ENCODE measurements at places on chromosomes 5 and 9.

GRCh38 chr5:153437251-153437650 lies 53.2 kb upstream of the GRIA1 start:
- DNase-seq, result no peak

DNA sequence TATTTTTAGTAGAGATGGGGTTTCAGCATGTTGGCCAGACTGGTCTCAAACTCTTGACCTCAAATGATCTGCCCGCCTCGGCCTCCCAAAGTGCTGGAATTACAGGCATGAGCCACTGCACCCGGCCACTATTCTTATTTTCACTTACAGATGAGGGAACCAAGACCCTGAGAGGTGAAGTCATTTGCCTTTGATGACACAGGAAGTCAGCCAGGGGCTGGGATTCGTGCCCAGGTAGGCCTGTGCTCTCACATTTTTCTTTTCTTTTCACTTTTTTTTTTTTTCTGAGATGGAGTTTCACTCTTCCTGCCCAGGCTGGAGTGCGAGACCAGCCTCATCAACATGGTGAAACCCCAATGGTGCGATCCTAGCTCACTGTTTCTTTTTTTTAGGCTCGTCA lies 22.2 kb downstream of the ENG start:
- DNase-seq, result no peak

- DNase-seq, result no peak
Measured at GRCh38 chr5:21219966-21220365, 1232.0 kb upstream of the CDH18 start.

- DNase-seq, result no peak
Measured at GRCh38 chr5:116525674-116526073, 48.9 kb downstream of the SEMA6A start.

DNA sequence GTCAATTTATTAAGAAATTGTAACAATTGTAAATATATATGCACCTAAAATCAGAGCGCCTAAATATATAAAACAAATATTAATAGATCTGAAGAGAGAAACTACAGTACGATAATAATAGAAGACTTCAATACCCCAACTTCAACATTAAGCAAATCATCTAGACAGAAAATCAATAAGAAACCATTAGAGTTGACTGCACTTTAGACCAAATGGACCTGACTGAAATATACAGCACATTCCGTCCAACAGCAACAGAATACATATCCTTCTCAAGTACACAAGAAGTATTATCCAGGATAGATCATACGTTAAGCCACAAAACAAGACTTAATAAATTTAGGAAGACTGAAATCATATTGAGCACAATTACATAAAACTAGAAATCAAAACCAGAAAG lies 208.7 kb downstream of the MED10 start:
- no peak for DNase-seq

DNA sequence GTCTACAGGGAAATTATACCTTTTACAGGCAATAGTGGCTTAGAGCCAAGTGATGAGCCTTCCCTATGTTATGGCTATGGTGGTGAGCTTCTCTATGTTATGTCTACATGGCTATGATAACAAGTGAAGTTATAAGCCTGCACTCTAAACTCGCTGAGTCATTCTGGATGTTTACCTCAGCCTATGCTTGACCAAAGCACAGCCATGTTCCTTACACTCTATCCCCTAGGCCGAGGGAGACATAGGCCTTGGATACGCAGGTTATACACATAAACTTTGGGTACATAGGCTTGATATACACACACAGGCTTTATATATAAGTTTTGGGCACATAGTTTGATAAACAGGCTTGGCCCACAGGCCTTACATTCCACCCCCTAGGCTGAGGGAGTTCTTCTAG lies 13.8 kb downstream of the DMAC1 start:
- DNase-seq, result no peak

- no peak for DNase-seq
Measured at GRCh38 chr9:86545090-86545489, 190.9 kb upstream of the TUT7 start.

DNA sequence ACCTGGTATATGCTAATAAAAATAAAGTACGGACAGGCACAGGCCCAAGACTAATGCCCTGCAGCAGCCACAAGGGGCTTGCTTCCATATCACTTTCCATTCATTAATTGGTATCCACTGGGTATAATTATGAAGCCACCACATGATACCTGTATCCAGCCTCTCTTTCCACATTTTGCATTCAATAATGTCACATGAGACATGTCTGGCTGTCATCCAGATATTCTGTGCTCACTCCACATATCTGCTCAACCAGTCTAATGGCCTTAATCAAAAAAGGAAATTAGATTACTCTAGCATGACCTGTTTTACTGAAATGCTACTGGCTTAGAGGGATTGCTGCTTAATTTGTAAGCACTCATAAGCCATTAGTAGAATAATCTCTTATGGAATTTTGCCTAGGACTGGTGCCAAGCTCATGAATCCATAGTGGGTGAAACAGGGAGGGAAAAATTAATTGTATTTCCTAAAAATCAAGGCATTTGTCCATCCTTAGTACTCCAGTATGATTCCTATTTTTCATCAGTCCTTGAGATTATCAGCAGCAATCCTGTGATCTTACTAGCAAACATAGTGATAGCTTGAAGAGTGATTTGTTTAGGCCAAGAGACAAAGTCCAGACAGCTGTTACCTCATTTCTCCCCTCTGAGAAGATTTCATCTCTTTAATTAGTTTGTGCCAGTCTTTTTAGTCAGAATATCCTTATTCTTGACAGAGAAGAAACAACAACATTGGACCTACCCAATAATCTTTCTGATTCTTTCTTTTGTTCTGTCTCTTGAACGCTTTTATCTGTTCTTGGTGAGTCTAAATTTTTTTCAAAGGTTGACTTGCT lies 119.2 kb upstream of the ABCA1 start:
- DNase-seq, result no peak

DNA sequence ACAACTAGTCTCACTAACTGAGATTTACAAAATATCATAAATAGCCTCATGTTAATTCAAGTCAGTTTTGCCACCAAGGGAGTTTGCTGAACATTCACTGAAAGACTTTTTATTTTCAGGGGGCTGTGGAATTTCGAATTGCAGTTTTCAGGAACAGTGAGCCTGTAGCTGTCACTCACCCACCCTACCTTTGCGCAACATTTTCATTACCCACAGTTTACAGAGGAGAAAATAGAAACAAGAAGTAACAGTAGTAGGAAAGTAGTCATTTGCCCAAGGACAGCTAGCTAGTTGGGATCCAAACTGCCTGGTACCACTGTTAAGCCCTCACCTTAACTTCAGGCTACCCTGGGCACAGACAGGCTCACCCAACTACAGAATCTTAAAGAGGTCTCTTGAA lies 154.1 kb downstream of the ADAMTS12 start:
- DNase-seq, result no peak

- DNase-seq, result no peak
Measured at GRCh38 chr5:17219006-17219422, 1.6 kb downstream of the BASP1 start.

DNA sequence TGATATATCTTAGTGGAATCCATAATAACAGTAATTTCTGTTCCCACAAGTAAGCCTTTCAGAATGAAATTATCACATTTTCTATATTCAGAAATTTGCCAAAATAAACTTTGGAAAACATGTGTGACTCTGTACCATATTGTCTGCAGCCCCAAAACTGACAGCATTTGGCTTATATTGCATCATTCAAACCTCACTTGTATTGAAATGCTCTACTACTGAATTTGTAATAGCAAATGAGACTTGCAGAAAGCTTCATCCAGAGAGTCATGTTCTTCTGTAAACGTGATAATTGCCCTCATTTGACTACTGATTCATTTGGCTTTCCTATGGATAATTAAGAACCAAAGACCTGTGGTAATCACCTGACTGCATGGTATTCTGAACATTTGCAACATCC lies 1249.5 kb upstream of the CDH18 start:
- no peak for DNase-seq

GRCh38 chr5:114789773-114790402 lies 379.8 kb downstream of the TRIM36 start:
- DNase-seq, result no peak

Data from activated T-cell treated with anti-CD3 and anti-CD28 coated beads, Interleukin-2, amount 50 U/mL, for 1 hour (primary cell).